ENCODE measurements at places on chromosomes 3 and 15.

GRCh38 chr3:194128202-194128918 lies 7.6 kb upstream of the HES1 start:
- DNase-seq: no peak

- DNase-seq: no peak
These were observed 176.8 kb downstream of the ABHD5 start for GRCh38 chr3:43867436-43868072.

- DNase-seq: no peak
These were observed 28.6 kb upstream of the C3orf80 start for GRCh38 chr3:160196511-160197104.

DNA sequence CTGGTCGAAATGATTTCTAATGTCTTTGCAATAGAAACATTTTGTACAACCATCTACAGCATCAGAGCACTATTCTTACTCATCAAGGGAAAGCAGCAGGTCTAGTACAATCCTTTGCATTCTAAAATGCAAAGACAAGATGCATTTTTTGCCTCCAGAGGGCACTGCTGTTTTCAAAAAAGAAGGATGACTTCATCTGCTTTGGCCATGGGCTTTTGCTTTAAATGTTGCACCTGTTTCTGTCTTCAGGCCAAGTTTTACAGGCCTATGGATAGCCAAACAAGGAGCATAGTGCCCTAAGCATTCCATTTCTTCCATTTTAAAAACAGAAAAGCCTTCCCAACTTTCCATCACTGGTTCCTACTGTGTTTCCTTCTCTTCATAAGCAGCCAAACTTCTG lies 3.4 kb downstream of the PARP9 start:
- DNase-seq: no peak

Data from iPS DF 6.9 (cell line).